ENCODE measurements at places on chromosomes 4 and X.

GRCh38 chr4:126544276-126544675, 1088.5 kb upstream of the INTU start:
- H3K36me3 ChIP-seq: no peaks in the 10 kb centered on the region
- no peak overlapping the region for H3K27ac ChIP-seq
- no peak for DNase-seq
- no peak overlapping the region for H3K4me3 ChIP-seq
- no peaks in the 10 kb centered on the region for H3K27me3 ChIP-seq
- H3K4me1 ChIP-seq: no peaks in the 10 kb centered on the region

DNA sequence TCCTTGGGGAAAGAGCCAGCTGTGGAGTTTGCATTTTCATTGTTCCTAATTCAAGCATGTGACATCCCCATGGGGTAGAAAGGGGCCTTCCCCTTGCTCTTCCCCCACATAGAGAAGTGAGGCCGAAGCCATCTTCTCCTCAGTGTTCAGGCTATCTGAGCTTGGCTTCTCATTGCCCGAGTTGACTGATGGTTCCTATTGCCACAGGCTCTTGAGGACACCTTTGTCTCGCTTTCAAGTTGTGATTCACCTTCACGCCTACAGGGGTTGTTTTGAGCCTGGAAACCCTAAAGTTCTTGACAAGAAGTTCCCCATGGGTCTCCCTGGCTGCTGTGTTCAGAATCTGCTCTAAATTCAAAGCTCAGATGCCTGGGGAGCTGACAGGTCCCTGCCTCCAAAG, 25.0 kb downstream of the CCNQ start:
- H3K4me1 ChIP-seq: no peaks in the 10 kb centered on the region
- no peak for DNase-seq
- no peak overlapping the region for H3K27ac ChIP-seq
- no peak overlapping the region for H3K4me3 ChIP-seq
- H3K27me3 ChIP-seq: peaks cover 11% of the 10 kb centered on the region

DNA sequence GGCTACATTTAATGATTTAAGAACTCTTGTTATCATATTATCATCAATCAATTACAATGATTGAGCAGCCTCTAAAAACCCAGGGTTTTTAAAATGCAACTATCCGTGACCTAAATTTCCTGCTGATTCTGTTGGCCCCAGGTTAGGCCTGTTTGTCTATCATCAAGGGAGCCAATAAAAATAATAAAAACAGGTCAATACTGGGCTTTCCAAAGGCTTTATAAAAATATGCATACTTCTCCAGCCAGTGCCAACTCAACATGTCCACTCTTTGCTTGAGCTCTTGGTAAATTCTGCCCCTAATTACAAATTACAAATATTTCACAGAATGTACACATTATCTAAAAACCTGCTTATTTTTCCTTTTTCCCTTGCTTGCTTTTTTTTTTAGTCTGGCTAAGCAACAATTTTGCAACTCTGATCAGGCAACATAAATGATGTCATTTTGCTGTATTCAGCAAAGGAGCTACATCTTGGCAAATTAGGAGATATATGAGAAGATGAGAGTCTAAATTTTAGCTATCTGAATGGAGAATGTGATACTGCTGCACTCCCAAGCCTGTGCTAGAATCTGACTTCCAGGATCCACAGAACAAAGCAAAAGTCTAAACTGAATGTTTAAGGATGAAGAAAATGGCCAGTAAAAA, 204.0 kb downstream of the SCFD2 start:
- no peaks in the 10 kb centered on the region for H3K4me1 ChIP-seq
- no peaks in the 10 kb centered on the region for H3K27me3 ChIP-seq
- no peak overlapping the region for H3K27ac ChIP-seq
- no peak for DNase-seq
- H3K36me3 ChIP-seq: no peaks in the 10 kb centered on the region
- no peak overlapping the region for H3K4me3 ChIP-seq

DNA sequence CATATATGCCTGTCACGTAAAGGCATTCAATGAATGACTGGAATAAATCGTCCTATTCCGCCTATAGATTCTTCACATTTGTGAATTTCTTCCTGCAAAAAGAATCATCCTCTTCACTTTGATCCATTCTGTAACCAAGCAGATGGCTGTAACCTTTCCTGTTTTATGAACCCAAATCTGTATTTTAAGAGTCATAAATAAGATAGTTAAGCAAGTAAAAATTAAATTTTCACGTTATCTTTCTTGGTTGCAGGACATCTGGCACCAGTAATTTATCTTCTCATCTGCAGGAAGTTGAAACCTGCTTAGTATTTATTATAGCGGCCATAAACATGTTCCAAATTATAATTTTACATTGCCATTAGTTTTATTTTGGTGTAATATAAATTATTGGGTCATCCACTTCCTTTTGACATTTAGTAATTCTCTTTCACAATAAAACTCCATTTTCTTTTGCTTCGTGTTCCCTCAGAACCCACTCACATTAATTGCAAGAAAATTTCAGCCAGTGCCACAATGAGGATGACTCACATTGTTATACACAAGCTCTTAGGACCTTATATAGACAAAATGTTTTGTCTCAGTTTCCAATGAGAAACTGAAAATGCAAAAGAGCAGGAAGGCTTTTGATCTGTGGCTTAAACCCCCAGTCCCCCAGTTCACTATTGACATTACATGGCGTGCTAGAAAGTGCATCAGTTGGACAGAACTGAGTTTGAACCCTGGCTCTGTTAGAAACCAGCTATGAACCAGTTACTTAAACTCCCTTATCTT, 51.1 kb downstream of the TMEM156 start:
- H3K36me3 ChIP-seq: no peaks in the 10 kb centered on the region
- no peak overlapping the region for H3K4me3 ChIP-seq
- peaks cover 27% of the 10 kb centered on the region for H3K4me1 ChIP-seq
- no peaks in the 10 kb centered on the region for H3K27me3 ChIP-seq

- H3K36me3 ChIP-seq: no peaks in the 10 kb centered on the region
- peak within 1 kb of the TSS; percentile 90 for H3K27ac ChIP-seq
- DNase-seq: peak; percentile 70
- no peaks in the 10 kb centered on the region for H3K27me3 ChIP-seq
- H3K4me3 ChIP-seq: peak within 1 kb of the TSS; percentile 99
- no peaks in the 10 kb centered on the region for H3K4me1 ChIP-seq
Observed at GRCh38 chrX:34656842-34657725, at the start of gene TMEM47. TSS of gene TMEM47 (minus strand) at chrX:34657285. CDS start at chrX:34657029, 256 bp downstream.

- H3K27me3 ChIP-seq: no peaks in the 10 kb centered on the region
- H3K27ac ChIP-seq: no peak overlapping the region
- no peaks in the 10 kb centered on the region for H3K36me3 ChIP-seq
- no peak for DNase-seq
Observed at GRCh38 chrX:117838581-117839331, 277.9 kb downstream of the KLHL13 start.

- no peaks in the 10 kb centered on the region for H3K27me3 ChIP-seq
- H3K36me3 ChIP-seq: no peaks in the 10 kb centered on the region
- peak; percentile 49 for DNase-seq
- H3K27ac ChIP-seq: no peak overlapping the region
- H3K4me3 ChIP-seq: no peak overlapping the region
- H3K4me1 ChIP-seq: peaks cover 2% of the 10 kb centered on the region
Observed at GRCh38 chr4:110245577-110245976, 47.2 kb upstream of the ELOVL6 start.

DNA sequence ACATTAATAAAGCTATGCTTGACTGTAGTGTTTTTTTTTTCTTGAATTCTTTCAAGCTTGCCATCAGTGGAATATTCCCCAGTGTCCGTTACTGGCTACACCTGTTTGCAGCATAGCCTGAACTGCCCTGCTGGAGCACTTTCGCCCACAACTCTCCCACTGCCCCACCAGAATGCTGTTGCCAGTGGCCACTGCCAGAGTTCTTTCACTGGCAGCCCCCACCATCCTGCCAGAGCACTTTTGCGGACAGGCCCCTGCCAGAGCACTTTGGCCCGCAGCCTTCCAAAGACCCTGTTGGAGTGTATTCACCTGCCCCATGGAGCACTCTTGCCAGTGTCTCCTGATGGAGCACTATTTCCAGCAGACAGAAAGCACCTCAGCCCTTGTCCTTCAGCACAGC, 452.3 kb upstream of the GRID2 start:
- no peaks in the 10 kb centered on the region for H3K36me3 ChIP-seq
- H3K4me3 ChIP-seq: no peak overlapping the region
- H3K27me3 ChIP-seq: no peaks in the 10 kb centered on the region
- no peak for DNase-seq
- H3K4me1 ChIP-seq: no peaks in the 10 kb centered on the region
- no peak overlapping the region for H3K27ac ChIP-seq
